Stimulated activated CD4-positive, alpha-beta T cell treated with anti-CD3 and anti-CD28 coated beads, Interleukin-4, amount 100 ng/mL, for 1 hour (primary cell): ENCODE measurements at places on chromosomes 6 and 20.

DNA sequence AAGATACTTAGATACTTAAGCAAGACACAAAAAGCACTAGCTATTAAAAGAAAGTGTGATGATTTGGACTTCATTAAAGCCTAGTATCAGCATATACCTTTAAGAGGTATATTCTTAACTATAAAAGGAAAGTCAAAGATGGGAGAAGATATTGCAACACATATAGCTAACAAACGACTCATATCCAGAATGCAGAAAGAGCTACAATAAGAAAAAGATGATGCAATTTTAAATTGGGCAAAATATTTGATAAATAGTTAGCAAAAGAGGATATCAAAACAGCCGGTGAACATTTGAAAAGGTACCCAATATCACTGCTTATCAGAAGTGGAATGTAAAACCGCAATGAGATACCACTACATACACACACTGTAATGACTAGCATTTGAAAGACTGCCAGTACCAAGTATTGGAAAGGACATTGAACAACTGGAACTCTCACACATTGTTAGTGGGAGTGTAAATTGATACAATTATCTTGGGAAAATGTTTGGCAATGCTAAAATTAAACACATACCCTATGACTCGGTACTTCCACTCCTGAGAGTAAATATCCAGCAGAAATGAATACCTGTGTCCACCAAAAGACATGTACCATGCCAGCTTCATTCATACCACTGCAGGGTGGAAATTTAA lies 25.7 kb downstream of the MUC22 start:
- no peak for DNase-seq

DNA sequence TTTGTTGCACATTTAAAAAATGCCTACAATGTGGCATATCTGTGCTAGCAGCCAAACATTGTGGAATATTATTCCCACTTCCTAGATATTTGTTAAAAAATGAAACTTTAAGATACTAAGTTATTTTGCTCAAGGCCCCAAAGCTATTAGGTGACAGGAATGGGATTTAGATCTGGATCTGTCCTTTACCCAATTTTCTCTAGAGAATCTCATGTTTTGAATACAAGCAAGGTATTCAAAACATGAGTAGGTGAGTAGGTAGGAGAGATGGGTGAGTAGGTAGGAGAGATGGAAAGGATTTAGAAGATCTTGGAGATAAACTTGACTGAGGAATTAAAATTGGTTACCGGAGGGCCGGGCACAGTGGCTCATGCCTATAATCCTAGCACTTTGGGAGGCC lies 61.2 kb upstream of the AKIRIN2 start:
- no peak for DNase-seq

DNA sequence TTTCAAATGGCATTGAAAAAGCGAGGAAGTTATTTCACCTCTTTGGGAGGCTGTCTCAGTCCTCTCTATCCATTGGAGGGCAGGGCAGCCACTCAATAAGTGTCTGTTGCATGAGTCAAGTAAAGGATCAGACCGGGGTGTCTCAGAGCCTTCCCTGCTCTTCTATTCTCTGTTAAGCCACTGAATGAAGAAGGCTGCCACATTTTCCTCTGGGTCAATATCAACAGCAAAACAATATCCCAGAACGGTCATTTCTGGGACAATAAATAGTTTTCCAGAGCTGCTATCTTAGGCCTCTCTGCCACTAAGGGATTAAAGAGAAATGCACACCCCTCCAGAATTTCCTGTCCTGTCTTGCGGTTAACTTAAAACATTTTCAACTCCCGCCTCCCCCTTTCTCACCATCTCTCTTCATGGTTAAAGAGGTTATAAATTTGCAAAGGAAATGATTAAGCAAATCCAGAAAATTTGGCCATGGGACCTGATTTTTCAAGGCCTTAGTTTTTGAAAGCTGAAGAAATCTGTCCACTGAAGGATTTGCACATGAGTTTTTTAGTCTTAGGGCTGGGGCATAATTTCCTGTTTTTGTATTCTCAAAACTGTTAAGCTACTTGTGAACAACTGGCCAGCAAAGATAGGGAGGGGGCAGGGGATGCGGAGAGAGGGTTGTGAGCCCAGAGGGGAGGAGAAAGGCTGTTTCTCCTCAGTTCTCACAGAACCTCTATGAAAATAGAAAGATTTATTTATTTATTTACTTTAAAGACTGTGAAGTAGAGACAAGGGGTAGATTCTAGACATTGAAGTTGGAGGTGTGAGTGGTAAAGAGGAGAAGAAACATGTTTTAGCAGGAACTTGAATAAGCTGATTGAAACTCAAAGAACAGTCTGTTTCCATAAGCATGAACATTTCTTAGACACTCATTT lies 135.7 kb downstream of the BCAS1 start:
- no peak for DNase-seq

DNA sequence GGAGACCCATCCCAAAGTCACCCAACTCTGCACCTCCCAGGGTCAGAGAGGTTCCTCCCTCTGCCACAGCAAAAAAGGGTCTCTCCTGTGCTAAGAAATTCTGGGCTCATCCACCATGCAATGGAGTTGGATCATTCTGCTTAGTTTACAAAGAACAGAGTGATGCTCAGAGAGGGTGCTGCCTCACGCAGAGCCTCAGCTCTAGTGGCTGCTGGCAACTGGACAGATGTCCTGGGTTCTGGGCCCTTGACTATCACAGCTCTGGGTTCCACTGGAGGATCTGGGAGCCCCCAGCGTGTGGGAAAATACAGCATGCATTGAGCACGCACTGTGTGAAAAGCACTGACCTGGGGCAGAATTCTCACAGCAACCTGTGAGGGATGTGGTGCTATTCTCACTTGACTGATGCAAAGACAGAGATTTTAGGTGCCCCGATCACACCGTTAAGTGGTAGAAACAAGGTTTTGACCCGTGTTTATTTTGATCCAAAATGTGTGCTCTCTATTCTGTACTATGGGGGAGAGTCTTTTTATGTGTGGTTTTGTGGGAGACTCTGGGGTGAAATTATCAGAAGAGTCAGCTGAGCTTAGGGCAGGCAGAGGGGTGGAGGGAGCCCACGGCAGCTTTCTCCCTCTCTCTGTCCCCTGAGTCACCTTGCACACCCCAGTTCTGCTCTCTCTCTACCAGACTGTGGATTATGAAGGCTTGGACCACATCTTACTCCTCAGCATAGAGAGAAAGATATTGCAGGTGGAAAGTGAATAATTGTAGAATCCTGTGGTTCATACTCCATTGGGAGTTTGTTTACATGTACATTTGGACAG lies 19.9 kb downstream of the TREML4 start:
- DNase-seq, result no peak

DNA sequence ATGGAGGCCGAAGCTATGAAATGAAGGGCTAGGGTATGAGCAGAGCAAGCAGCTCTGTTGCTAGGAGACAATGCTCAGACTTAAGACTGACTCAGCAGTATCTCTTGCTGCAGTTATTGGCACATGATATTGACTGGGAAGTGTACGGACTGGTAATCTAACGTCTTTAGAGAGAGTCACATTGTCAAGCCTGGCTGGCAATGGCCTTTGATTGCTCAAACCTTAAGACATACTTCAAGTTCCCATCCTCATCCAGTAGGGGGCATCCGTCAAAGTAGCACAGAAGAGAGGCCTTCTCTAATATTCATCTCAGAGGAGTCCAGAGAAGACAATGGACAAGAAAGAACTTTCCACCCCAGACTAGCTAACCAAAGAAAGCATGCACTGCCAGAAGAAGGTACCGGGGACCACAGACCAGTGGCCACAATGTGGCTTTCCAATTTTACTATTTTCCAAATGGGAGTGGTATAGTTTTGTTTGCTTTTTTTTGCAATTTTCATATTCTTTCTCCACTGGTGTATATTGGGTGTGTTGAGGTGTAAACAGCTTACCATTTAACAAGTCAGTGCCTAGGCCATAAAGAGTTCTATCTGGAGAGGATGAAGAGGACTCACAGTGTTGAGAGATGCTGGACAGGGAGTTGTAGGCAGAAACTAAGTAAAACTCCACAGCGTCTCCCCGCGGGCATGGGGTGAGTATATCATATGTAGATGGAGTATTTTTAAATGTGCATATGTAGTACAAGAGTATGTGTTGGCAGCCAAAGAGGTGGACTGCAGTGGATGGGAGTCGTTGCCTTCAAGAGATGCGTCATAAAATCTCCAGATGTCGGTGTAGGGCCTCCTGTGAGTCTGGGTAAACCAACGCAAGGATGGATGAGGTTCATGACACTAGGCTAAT lies 36.7 kb downstream of the LRFN2 start:
- DNase-seq, result no peak

GRCh38 chr6:90192857-90193256 lies 103.8 kb downstream of the BACH2 start:
- no peak for DNase-seq

- DNase-seq, result peak; percentile 64
Observed at GRCh38 chr20:62740286-62741141, 31.9 kb downstream of the NTSR1 start.

DNA sequence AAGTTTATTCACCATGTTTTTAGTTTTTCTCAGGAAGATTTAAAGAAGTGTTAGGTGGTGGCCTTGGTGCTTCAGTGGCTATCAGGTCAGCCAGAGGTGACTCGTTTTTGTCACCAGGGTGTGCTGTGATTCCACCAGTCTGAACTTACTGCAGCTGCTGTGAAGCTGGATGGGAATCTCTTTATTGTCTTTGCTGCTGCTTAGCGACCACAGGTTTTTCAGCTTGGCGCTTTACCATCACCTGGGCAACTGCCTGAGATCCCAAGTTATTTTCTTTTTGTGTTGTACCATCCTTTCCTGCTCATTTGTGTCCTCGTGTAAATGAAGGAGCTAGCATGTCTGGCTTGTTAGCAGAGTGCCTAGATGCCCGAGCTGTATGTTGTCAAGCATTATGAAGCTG lies 146.9 kb downstream of the MACROD2 start:
- no peak for DNase-seq

DNA sequence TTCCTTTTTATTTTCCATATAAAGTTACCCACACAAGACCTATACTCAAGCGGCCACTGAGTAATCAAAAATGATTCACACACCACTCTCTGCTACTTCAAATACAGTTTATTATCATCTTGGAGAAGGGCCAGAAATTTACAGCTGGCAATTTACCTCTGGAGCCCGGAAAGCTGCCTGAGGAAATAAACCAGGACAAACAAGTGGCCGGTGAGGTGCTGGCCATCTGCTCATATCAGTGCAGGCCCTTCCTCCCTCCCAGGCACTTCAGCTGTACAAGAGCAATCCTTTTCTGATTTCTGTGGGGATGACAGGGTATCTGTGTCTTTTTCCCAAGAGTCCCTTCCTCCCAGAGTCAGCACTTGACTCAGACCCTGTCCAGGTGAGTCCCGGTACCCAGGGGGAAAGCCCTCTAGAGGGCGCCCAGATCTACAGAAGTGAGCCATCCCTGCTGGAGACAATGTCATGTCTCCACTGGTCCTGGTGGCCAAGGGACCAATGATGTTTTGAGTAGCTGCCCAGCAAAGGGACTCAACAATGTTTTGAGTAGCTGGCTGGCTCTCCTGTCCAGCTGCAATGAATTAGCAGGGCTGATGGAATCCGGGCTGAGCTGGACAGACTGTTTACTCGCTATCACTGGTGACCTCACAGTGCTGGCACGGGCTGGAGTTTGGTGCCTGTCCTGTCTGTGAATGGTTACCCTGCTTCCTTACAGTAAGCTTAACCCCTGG lies 23.6 kb downstream of the LRP11 start:
- DNase-seq, result peak; percentile 45

DNA sequence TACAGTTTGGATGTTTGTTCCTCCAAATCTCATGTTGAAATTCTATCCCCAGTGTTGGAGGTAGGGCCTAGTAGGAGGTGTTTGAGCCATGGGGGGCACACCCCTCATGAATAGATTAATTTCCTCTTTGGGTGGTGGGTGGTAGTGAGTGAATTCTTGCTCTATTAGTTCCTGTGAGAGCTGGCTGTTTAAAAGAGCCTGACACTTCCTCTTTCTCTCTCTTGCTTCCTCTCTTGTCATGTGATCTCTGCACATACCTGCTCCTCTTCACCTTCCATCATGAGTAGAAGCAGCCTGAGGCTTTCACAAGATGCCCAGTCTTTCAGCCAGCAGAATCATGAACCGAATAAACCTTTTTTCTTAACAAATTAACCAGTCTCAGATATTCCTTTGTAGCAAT lies 340.2 kb upstream of the CHD6 start:
- DNase-seq, result no peak

DNA sequence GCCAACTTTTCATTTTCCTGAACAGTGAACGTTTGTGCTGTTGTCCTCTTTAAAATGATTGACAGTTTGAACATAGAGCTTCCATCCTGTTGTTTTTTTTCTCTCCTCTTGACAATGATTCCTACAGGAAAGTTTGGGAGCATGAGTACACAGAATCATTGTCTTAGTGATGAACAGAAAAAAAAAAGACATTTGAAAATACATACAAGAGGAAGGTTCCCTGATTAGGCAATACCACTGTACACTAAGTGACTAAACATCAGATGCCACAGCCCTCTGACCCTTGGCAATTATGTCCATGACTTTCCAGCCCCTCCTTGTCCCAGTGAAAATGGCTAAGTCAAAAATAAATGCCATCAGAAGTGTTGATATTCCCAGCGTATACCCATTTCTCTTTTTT lies 71.5 kb downstream of the RTN4IP1 start:
- DNase-seq, result no peak

DNA sequence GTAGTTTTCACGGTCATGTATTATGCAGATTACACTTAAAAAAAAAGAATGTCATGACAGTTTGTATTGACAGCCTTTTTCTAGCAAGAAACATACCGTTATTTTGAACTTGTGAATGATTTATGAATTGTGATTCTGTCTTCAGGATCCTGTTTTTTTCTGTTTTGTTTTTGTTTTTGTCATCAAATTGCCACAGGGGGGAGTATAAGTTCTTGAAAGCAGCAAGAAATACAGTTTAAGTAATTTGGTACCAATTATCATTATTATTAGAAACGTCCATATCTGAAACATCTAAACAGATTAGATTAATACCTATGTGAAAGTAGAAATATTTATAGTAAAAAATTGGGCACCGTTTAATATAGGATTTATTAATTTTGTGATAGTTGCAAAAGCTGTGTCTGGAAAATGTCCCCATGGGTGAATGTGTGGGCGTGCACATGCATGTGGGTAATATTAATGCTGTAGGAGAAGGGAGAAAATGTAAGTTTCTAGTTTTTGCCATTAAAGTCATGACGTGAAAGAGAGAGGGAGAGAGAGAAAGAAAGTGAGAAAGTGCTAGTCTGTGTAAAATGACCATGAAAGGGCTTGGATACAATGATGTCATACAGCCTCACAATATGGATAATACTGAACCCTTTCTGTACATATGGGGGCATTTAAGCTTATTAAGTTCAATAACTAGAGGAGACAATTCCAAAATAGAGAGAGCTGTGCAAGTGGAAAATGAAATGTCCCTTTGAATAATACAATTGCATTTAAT lies 9.4 kb upstream of the CCN2 start:
- no peak for DNase-seq

GRCh38 chr6:42304053-42304712 lies 86.5 kb upstream of the MRPS10 start:
- DNase-seq, result no peak

GRCh38 chr6:144744720-144745119 lies 459.6 kb downstream of the UTRN start:
- DNase-seq, result no peak
